Breast epithelium (tissue), 4 donors: ENCODE measurements at places on chromosomes 11 and 22. TPM values are rescaled to one million over a fixed set of nuclear protein-coding genes. Genes with fewer than 3 reads are reported as not detected.
A peak's percentile ranks its signal among the peaks of the same experiment; 100 is the strongest.

The YPEL1 gene
- 7.9 TPM for total RNA-seq

The OR5D14 gene
- total RNA-seq, result not detected

The APIP gene
- 29.8 TPM for total RNA-seq

The LARGE1 gene
- 27.8 TPM for total RNA-seq

The OR8G5 gene
- not detected for total RNA-seq

The SCUBE2 gene
- total RNA-seq, result 78.7 TPM

The CASP5 gene
- total RNA-seq, result not detected

The ZBED5 gene
- total RNA-seq, result 55.9 TPM

The MUC5AC gene
- total RNA-seq, result not detected

The VPREB1 gene
- total RNA-seq, result not detected

The DYNC2H1 gene
- 46.2 TPM for total RNA-seq

The OTOG gene
- not detected for total RNA-seq

The HBG2 gene
- total RNA-seq, result not detected

GRCh38 chr11:128022761-128023160 lies 564.6 kb downstream of the ETS1 start:
- no peak overlapping the region for H3K4me3 ChIP-seq
- no peak for DNase-seq
- H3K27me3 ChIP-seq, result no peaks in the 10 kb centered on the region
- no peaks in the 10 kb centered on the region for H3K4me1 ChIP-seq
- H3K36me3 ChIP-seq, result no peaks in the 10 kb centered on the region

- no peaks in the 10 kb centered on the region for H3K27me3 ChIP-seq
- no peaks in the 10 kb centered on the region for H3K36me3 ChIP-seq
- no peak for DNase-seq
- H3K4me1 ChIP-seq, result peaks cover 9% of the 10 kb centered on the region
- no peak overlapping the region for H3K4me3 ChIP-seq
Measured at GRCh38 chr22:17974087-17974486, 50.3 kb downstream of the MICAL3 start.

- DNase-seq, result no peak
- no peaks in the 10 kb centered on the region for H3K36me3 ChIP-seq
- no peaks in the 10 kb centered on the region for H3K27me3 ChIP-seq
- no peak overlapping the region for H3K4me3 ChIP-seq
- no peak overlapping the region for H3K27ac ChIP-seq
Measured at GRCh38 chr11:889687-890475, 20.7 kb downstream of the CHID1 start.

DNA sequence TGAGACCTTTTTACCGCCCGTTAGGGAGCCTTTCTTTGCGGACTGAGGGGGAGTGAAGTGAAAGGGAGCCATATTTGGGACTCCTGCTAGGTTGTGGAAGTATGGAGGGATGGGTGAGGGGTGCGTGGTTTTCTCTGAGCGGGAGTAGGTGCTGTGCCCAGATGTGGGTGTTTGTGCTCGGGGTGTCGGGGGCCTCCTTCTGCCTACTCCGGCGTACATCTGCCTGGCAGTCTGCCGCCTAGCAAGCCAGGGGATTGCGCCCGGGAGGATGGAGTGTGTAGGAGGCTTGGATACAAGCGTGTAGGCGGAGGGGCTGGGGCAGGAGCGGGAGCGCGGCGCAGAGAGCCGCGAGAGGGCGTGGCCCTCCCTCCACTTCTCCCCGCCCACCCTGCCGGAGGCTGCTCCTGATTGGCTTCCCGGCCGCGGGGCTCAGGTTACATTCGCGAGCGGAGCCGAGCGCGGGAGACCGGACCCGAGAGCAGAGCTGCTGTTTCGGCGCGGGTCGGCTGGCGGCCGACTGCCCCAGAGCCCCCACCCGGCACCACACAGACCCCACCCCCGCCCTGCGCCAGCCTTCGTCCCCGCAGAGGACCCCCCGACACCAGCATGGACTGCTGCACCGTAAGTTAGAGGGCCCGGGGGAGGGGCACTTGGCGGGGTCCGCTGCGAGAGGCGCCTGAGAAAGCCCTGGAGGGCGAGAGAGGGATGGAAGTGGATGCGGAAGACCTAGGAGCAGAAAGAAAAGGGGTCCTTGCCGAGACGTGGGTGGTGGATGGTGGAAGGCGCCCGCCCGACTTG lies at the start of gene NRGN:
Gene NRGN, plus strand, starts transcription at position 464 of the 798 bp plus-strand sequence. Its CDS starts 143 bp downstream, at position 607.
- no peaks in the 10 kb centered on the region for H3K4me1 ChIP-seq
- H3K36me3 ChIP-seq, result no peaks in the 10 kb centered on the region
- H3K27me3 ChIP-seq, result no peaks in the 10 kb centered on the region
- peak within 1 kb of the TSS; percentile 63 for H3K4me3 ChIP-seq
- H3K27ac ChIP-seq, result no peak within 1 kb of the TSS
- DNase-seq, result peak; percentile 92

DNA sequence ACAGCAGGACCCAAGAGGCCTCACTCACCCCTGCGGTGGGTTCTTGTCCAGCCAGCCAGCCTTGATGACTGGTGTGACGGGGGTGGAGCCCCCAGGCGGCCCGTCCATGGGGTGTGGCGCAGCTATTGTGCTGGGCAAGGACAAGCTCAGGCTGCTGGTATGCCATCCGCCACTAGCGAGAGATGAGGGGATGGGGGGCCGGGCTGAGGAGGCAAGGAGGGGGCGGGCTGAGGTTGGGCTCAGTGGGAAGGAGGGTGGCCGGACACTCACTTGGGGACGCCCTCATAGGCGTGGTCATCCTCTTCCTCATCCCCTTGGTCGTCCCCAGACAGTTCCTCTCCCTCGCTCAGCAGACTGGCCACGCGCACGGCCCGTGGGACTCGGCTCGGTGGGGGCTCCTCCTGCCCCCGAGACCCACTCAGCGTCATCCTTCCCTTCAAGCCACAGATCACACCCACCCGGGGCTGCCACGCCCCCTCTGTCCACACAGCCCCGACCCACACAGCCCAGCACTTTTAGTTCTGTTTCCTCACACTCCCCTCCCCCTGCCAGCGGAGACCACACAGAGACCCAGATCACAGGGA lies 38.0 kb upstream of the PDE2A start:
- H3K4me3 ChIP-seq, result peak overlapping the region; percentile 43
- H3K36me3 ChIP-seq, result no peaks in the 10 kb centered on the region
- no peaks in the 10 kb centered on the region for H3K4me1 ChIP-seq
- H3K27me3 ChIP-seq, result no peaks in the 10 kb centered on the region

- no peak for DNase-seq
- H3K36me3 ChIP-seq, result no peaks in the 10 kb centered on the region
- H3K4me1 ChIP-seq, result no peaks in the 10 kb centered on the region
- no peak overlapping the region for H3K4me3 ChIP-seq
Measured at GRCh38 chr11:111954154-111954553, 17.0 kb downstream of the DIXDC1 start.

- no peak for DNase-seq
- H3K4me3 ChIP-seq, result no peak overlapping the region
- H3K27ac ChIP-seq, result peak overlapping the region; percentile 70
Measured at GRCh38 chr11:70322666-70323065, 52.2 kb downstream of the PPFIA1 start.

DNA sequence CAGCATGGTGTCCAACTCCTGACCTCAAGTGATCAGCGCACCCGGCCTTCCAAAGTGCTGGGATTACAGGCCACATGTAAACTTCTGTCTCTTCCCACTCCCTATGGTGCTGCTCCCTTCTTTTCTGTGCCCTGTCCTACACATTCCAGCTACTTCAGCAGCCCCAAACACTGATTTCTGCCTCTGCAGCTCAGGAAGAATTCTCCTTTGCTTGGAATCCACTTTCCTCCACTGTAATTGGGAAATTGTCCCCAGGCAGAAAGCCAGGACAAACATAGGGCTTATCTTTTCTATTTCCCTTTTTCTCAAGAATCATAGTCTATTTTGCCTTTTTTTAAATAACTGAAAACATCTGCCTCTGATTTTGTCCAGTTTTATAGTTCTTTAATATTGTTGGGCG lies 21.3 kb upstream of the DRG1 start:
- no peaks in the 10 kb centered on the region for H3K36me3 ChIP-seq
- no peak overlapping the region for H3K27ac ChIP-seq
- no peaks in the 10 kb centered on the region for H3K27me3 ChIP-seq
- H3K4me1 ChIP-seq, result no peaks in the 10 kb centered on the region
- no peak overlapping the region for H3K4me3 ChIP-seq

- peak within 1 kb of the TSS; percentile 84 for H3K4me3 ChIP-seq
- peak; percentile 67 for DNase-seq
- peak within 1 kb of the TSS; percentile 98 for H3K27ac ChIP-seq
- no peaks in the 10 kb centered on the region for H3K27me3 ChIP-seq
Measured at GRCh38 chr22:38317122-38317994, at the start of gene CSNK1E. CSNK1E (minus strand) TSS chr22:38317433; CDS start chr22:38314157, 3,276 bp downstream.

GRCh38 chr11:62842171-62842741 lies 2.9 kb upstream of the WDR74 start:
- H3K27me3 ChIP-seq, result no peaks in the 10 kb centered on the region
- DNase-seq, result peak; percentile 32
- H3K36me3 ChIP-seq, result no peaks in the 10 kb centered on the region

- DNase-seq, result no peak
- no peak overlapping the region for H3K4me3 ChIP-seq
- H3K27me3 ChIP-seq, result peaks cover 13% of the 10 kb centered on the region
- H3K4me1 ChIP-seq, result no peaks in the 10 kb centered on the region
Measured at GRCh38 chr11:14980854-14981253, 8.7 kb upstream of the CALCA start.

GRCh38 chr22:33461698-33462434 lies 403.7 kb upstream of the SYN3 start:
- no peak overlapping the region for H3K27ac ChIP-seq
- no peaks in the 10 kb centered on the region for H3K4me1 ChIP-seq
- DNase-seq, result no peak
- H3K27me3 ChIP-seq, result no peaks in the 10 kb centered on the region

GRCh38 chr11:100932474-100933100 lies 197.0 kb downstream of the PGR start:
- DNase-seq, result no peak
- H3K4me1 ChIP-seq, result no peaks in the 10 kb centered on the region
- H3K36me3 ChIP-seq, result no peaks in the 10 kb centered on the region

- H3K36me3 ChIP-seq, result no peaks in the 10 kb centered on the region
- no peaks in the 10 kb centered on the region for H3K27me3 ChIP-seq
- no peak overlapping the region for H3K4me3 ChIP-seq
- no peaks in the 10 kb centered on the region for H3K4me1 ChIP-seq
Measured at GRCh38 chr11:37449146-37449545, 851.1 kb upstream of the RAG2 start.

GRCh38 chr22:46738647-46739093 lies 618 bp upstream of the CERK start:
- peaks cover 6% of the 10 kb centered on the region for H3K4me1 ChIP-seq
- peak overlapping the region; percentile 89 for H3K27ac ChIP-seq
- no peak for DNase-seq
- no peaks in the 10 kb centered on the region for H3K27me3 ChIP-seq

DNA sequence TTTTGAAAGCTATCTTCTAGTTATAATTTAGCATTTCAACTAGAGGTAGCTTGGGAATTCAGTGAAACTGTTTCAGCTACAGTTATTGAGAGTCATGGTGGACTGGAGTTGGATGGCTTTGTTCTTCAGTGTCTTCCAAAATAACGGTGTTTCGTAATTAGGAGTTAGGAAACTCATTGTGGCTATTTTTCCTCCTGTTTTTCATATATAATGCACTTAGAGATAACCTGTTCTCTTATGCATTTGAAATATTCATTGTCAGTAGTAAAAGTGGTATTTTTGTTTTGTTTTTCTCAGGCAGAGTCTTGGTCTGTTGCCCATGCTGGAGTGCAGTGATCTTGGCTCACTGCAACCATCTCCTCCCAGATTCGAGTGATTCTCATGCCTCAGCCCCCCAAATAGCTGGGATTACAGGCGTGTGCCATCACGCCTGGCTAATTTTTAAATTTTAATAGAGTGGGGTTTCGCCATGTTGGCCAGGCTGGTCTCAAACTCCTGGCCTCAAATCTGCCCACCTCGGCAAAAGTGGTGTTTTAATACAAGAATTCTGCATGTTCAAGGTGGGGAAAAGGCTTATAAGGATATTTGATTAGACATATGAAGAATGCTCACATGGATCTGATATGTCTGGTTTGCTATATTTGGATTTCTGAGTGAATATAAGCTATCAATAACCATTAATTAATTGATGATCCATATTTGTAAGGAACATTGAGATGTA lies 12.7 kb downstream of the PDHX start:
- no peaks in the 10 kb centered on the region for H3K4me1 ChIP-seq
- no peaks in the 10 kb centered on the region for H3K27me3 ChIP-seq
- H3K27ac ChIP-seq, result no peak overlapping the region
- DNase-seq, result no peak

GRCh38 chr11:131470216-131470925 lies 100.0 kb downstream of the NTM start:
- H3K36me3 ChIP-seq, result no peaks in the 10 kb centered on the region
- no peak overlapping the region for H3K4me3 ChIP-seq
- no peaks in the 10 kb centered on the region for H3K27me3 ChIP-seq
- H3K4me1 ChIP-seq, result no peaks in the 10 kb centered on the region
- H3K27ac ChIP-seq, result no peak overlapping the region

GRCh38 chr11:61150706-61151544 lies 10.3 kb downstream of the VPS37C start:
- peak overlapping the region; percentile 53 for H3K27ac ChIP-seq
- no peak overlapping the region for H3K4me3 ChIP-seq
- H3K27me3 ChIP-seq, result no peaks in the 10 kb centered on the region

- H3K36me3 ChIP-seq, result no peaks in the 10 kb centered on the region
- H3K27me3 ChIP-seq, result no peaks in the 10 kb centered on the region
- no peak overlapping the region for H3K27ac ChIP-seq
- H3K4me1 ChIP-seq, result no peaks in the 10 kb centered on the region
Measured at GRCh38 chr11:86205421-86206336, 38.9 kb upstream of the EED start.

GRCh38 chr11:10291801-10292638 lies 2.0 kb downstream of the SBF2 start:
- no peaks in the 10 kb centered on the region for H3K27me3 ChIP-seq
- H3K36me3 ChIP-seq, result no peaks in the 10 kb centered on the region
- DNase-seq, result no peak
- peak overlapping the region; percentile 7 for H3K4me3 ChIP-seq
- H3K4me1 ChIP-seq, result no peaks in the 10 kb centered on the region

GRCh38 chr11:47917599-47918369 lies 62.6 kb upstream of the PTPRJ start:
- H3K27ac ChIP-seq, result peak overlapping the region; percentile 16
- H3K4me1 ChIP-seq, result no peaks in the 10 kb centered on the region
- H3K4me3 ChIP-seq, result no peak overlapping the region
- peak; percentile 42 for DNase-seq
- H3K27me3 ChIP-seq, result no peaks in the 10 kb centered on the region
- no peaks in the 10 kb centered on the region for H3K36me3 ChIP-seq
